Stimulated activated CD4-positive, alpha-beta T cell treated with anti-CD3 and anti-CD28 coated beads, Interleukin-15, amount 100 ng/mL, for 1 hour (primary cell): ENCODE measurements at places on chromosomes 11 and 22.
A peak's percentile ranks its signal among the peaks of the same experiment; 100 is the strongest.

DNA sequence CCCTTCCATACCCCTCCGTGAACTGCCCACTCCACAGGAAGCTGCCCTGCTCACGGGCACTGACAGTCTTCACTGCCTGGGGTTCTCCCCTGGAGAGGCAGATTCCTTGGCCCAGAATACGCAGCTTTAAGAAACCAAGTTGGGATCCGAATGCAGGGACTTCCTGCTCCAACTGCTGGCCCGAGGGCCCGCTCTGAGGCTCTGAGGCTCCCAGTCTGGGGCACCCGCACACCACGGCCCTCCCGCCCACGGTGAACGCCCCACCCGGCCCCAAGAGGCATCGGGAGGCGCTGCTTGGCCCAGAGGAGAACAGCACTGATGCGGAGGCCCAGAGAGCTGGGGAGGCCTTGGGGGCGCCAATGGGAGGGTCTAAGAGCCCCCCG, 42.3 kb downstream of the IGF2 start:
- DNase-seq: no peak

GRCh38 chr22:34702279-34702678, 363.7 kb upstream of the ISX start:
- no peak for DNase-seq

DNA sequence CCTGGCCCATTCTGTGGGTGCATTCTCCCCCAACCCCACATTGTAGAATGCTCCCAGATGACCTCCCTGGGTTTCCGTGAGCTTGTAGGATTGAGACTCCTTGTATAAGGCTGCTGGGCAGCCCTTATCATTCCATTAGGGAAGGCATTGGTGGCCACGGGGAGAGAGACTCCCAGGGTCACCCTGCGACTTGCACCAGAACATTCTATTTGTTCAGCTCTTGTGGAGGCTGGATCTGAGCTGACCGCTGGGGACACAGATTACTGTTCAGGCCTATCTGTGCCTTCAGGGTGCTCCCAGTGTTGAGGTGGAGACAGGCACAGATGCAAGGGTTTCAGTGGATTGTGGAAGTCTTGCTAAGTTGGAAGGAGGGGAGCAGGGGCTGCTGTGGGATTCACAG, 17.8 kb downstream of the MICALL1 start:
- no peak for DNase-seq

- no peak for DNase-seq
Measured at GRCh38 chr22:49899530-49899929, 18.7 kb downstream of the ALG12 start.

DNA sequence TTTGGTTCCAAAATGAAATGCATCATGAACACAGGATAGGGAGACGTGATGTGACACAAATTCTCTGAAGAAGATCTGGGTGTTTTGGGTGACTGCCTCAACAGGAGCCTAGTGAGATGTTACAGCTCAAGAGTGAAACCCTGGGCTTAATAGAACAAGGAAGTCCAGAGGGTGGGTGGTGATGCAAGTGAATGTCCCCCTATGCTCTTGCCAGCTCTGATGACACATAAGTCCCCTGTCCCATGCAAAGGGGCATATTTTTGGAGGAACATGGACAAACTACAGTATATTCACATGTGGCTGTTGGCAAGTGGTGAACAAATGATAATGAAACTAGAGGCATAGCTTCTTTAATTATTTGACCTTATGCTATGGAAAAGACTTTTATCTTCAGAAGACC, 9.2 kb downstream of the CRTAM start:
- no peak for DNase-seq

DNA sequence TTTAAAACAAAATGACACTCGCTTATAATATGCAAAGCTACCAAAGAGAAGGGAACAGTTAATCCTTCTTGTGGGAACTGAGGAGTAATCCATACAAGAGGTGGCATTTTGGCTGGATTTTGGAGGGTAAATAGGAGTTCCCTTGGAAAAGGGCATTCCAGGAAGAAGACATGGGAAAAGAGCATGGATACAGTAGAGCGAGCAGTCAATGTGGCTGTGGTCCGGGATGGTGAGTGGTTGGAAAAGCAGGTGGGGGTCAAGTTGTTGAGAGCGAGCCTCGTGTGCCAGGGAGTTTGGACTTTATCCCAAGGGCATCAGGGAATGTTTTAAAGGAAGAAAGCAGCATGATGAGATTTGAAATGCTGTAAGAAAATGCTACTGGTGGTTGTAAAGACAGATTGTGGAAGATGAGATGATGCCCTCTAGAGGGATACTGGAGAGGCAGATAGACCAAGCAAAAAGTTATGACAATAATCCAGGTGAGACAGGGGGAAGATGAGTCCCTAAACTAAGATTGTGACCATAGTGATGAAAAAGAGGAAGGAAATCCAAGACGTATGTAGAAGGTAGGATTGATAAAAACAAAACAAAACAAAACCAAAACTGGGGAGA, 3.8 kb upstream of the MMP7 start:
- no peak for DNase-seq

GRCh38 chr11:69207165-69207889, 51.6 kb downstream of the SMIM38 start:
- DNase-seq: no peak

- no peak for DNase-seq
Measured at GRCh38 chr22:25621986-25622385, 57.5 kb downstream of the GRK3 start.

DNA sequence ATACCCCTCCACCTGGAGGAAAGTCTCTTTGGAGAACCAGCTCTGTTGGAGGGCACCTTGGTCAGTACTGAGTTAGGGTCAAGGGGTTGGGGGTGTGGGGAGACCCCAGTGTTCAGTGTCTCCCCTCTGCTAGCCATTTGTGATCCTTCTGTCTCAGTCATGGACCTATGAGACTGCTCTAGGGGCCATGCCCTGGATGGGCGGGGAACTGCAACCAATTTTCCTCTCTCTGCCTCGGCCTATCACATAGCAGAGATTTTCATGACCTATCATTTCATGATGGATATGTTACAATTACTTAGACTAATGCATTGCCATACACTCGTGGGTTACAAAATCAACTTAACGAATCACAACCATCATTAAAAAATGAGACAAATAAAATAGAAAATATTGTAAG, 7.4 kb downstream of the OTOG start:
- no peak for DNase-seq

DNA sequence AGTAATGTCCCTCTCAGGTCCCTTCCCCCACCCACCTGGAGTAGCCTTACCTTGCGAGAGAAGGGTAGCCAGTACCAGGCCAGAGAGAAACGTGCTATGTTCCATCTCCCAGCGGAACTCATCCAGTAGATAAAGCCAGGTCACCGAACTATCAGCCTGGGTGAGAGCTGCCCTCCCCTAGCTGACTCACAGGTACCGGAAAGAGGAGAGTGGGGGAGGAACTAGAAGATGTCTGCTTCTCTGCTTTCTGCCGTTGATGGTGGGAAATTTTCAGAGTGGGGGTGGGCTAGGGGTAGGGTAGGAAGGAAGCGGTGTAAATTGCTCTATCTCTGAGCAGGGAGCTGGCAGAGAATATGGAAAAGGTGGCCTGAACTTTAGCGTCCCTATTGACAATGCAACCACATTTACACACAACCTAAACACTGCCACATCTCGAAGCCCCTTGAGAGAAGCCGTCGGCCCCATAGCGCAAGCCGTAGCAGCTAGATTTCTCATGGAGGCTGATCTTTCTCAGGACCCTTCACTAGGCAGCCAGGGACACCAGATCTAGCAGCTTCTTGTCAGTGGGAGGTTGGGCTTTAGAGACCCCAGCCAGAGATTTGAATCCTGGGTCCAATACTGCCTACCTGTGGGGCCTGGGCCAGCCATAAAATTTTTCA, at the start of gene CD3D:
Gene CD3D (minus strand): TSS at position 203 of the 659 bp plus-strand sequence. CDS start 98 bp downstream, at position 105.
- DNase-seq: peak; percentile 40

DNA sequence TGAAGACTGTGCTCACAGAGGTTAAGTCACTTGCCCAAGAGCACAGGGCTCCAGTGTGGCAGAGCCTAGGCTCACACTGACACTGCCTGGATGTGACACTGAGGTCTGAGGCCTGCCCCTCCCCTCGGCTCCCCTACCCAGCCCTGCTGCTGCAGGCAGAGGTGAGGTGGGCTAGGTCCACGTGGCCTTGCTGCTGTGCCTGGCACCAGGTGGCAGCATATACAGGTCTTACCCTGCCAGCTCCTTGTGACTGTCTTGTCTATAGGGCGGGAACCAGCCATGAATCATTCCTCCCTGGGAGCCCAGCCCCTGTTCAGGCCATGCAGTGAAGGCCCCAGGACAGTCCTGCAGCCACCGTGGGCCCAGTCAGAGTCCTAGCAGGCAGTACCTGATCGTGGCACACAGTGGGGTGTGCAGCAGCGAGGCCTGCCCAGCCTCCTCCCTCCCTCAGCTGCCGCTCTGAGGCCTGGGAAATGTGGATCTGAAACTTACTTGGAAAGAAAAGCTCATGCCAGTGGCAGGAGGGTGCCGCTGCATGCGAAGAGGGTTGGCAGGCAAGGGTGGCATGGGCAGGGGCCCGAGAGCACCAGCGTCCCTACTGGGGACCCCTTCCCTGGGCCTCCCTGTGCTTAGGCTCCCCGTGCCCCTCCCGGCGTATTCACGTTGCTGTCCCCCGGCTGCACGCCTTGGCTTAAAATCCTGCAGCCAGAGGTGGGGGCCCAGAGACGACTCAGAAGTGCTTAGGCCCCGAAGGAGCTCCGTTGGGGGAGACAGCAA, 1.2 kb upstream of the CERK start:
- peak; percentile 50 for DNase-seq

- no peak for DNase-seq
Measured at GRCh38 chr11:74710281-74710938, 20.8 kb downstream of the CHRDL2 start.

DNA sequence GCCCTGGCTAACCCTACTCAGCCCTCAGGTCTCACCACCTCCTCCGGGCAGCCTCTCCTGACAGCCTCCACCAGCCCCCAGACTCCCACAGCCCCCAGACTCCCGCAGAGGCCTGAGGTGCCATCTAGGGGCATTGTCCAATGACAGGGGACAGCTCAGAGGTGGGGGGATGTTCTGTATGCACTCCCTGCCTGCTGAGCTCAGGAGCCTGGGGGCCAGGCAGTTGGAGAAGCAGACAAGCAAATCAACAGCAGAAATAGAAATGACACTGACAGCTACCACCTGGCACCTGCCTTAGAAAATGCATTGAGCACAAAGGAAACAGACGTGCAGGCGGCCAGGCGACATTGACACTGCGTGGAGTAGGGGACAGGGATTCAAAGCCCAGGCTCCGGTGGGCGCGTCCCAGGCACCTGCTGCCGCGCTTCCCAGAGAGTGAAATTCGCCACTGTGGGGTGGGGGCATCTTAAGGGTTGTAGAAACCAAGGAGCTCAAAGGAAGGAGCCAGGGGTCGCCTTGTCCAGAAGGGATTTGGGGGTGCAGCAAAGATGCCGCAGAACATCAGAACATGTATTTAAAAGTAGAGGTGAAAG, 22.5 kb upstream of the WNT7B start:
- DNase-seq: no peak

GRCh38 chr11:75602951-75603350, 40.9 kb downstream of the SERPINH1 start:
- no peak for DNase-seq

DNA sequence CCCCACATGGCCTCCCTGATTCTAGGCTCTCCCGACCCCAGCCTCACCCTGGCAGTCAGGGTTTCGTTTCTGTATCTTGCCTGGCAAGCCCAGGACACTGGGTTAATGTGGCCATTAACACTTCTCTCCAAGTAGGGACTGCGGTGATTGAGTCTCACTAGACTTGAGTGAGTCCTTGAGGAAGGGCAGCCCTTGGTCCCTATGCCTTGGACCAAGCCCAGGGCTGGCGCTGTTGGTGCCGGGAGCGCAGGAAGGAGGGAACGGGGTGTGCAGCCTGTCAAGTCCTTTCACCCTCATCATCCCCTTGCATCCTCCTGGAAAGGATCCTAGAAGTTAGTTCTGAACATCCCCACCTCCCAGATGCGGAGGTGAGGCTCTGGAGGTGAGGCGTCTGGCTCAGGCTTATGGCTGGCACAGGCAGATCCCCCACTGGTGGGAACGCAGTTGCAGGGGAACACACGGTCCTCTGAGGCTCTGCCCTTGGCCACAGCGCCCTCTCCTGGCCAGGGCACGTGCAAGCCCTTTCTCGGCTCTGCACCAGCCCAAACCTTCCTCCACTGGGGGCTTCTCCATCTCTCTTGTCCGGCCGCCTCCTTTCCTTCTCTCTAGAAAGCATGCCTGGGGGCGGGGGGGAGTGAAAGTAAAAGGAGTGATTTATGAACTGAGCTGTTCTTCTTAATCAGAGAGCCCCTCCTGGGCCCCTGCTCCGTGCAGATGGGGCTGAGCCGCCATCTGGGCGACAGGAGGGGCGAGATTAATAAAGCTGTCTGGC, 56.7 kb downstream of the TP53I11 start:
- DNase-seq: peak; percentile 31

DNA sequence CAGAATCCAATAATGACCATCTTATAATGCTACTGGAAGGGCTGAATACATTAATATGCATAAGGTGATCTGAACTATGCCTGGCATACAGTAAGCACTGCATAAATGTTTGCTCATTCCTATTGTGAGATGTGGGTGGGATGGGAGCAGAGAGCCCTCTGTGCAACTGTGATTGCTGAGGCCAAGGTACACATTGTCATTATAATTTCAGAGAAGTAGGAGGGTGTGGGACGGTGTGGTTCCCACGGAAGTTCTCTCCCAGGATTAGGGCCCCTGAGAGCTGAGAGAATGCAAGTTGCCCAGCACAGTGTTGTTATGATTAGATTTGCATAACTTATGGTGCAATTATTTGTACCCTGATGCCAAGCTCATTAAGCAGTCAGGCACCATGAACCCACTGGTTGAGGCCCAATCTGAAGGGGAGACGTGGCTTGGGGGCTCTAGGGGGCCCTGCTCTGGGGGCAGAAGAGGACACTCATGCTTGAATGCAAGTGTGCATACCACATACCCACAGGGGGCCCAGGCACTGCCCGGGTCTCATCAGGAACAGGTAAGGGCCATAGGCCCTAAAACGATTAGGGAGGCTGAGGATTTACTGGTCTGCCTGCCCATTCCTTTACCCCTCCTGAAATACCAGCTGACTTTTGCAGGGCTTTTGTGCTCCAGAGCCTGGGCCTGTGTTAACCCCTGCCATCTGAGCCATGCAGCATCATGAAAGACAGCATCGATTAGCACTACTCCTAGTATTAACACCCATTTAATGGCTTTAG, 72.8 kb downstream of the THAP12 start:
- no peak for DNase-seq

GRCh38 chr22:50530877-50531545, 1.2 kb upstream of the TYMP start:
- DNase-seq: peak; percentile 67

- no peak for DNase-seq
Measured at GRCh38 chr11:62513626-62514025, 33.0 kb downstream of the AHNAK start.

DNA sequence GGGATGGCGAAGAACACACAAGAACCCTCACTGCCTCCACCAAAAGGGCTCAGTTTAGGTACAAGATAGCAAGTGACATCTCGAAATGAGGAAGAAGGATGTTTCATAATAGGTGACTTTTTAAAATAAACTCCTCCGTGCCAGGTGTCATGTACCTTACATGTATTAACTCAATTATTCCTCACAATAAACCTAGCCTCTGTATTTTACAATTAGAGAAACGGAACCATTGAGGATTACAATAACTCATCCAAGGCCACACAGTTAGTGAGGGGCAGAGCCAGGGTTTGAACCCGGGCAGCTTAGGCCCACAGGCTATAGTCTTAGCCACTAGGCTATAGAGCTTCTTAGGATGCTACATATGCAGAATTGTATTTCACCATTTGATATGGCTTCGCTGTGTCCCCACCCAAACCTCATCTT, 965 bp upstream of the PAMR1 start:
- DNase-seq: no peak
